ENCODE measurements at places on chromosomes 11 and 22.

GRCh38 chr11:47480762-47481161 lies 31.8 kb upstream of the RAPSN start:
- no peak for DNase-seq

- no peak for DNase-seq
Observed at GRCh38 chr11:103587901-103588788, 448.3 kb upstream of the DDI1 start.

- no peak for DNase-seq
Observed at GRCh38 chr11:95404370-95404769, 173.4 kb upstream of the SESN3 start.

GRCh38 chr11:12845163-12845562 lies 164.0 kb upstream of the RASSF10 start:
- DNase-seq, result no peak

DNA sequence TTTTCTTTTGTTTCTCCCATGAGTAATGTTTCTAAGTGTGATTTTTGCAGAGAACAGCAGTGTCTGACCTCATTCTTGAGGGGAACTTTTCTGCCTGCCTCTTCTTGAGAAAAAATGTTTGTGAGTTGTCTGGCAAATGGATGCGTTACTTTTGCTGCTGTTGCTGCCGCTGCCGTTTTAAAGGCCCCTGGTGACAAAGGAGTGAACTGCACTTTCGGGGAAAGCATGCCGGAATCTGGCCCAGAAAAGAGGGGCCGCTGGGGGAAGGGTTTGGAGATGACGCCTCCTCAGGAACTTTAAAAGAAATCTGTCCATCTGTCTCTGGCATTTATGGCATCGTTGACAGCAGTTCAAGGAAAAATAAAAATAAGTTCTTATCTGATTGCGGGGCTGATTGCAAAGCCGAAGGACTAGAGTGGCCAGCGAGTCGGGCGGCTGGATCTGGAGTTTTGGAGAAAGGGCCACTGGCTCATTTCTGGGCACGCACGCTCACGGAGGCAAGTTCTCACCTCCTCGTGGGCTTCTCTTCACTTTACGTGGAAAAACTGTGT lies 16.5 kb downstream of the ZBTB16 start:
- DNase-seq, result peak; percentile 84

- DNase-seq, result no peak
Observed at GRCh38 chr22:35631597-35631996, 14.5 kb upstream of the MB start.

- DNase-seq, result no peak
Observed at GRCh38 chr11:102831128-102831488, 12.3 kb downstream of the MMP3 start.

GRCh38 chr11:22749536-22749935 lies 80.1 kb downstream of the SVIP start:
- DNase-seq, result no peak

- no peak for DNase-seq
Observed at GRCh38 chr11:112315861-112316739, 55.4 kb upstream of the PLET1 start.

DNA sequence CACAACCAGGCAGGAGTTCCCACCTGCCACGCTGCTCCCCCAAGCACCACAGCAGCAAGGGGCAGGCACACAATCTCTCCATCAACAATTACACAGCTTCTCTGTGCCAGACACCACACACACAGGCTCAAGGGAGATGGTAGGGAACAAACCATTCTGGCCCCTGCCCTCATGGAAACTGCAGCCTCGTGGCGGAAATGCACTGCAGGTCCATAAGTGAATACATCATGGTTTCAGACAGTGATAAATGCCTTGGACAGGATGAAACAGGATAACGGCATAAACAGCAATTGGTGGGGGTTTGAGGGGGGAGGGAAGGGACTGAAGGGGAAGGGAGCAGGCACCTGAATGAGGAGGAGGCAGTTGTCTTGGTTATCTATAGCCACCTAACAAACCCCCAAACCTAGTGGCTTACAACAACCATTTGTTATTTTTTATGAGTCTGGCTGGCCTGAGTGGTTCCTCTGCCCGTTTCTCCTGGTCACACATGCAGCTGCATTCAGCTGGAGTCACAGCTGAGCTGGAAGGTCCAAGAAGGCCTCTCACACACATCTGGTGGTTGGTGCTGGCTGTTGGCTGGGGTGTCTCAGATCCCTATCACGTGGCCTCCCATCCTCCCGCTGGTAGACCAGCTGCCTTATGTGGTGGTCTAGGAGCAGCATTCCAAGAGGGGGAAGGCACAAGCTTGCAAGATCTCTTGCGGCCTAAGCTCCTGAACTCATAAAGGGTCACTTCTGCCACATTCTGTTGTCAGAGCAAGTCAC lies 15.0 kb upstream of the YWHAH start:
- DNase-seq, result no peak

- no peak for DNase-seq
Observed at GRCh38 chr22:46007848-46008261, 30.9 kb upstream of the WNT7B start.

GRCh38 chr22:38066381-38067027 lies 9.3 kb downstream of the PICK1 start:
- DNase-seq, result no peak

DNA sequence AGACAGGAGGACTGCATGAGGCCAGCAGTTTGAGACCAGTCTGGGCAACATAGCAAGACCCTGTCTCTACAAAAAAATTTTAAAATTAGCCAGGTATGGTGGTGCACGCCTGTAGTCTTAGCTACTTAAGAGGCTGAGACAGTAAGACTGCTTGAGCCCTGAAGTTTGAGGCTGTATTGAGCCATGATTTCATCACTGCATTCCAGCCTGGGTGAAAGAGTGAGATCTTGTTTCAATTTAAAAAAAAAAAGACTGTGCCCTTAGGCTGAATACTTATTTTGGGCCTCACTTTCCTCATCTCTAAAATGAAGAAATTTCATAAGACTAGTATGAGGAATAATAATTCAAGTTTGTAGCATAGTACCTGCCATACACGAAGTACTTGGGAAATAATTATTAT lies 6.9 kb downstream of the AQP11 start:
- no peak for DNase-seq

DNA sequence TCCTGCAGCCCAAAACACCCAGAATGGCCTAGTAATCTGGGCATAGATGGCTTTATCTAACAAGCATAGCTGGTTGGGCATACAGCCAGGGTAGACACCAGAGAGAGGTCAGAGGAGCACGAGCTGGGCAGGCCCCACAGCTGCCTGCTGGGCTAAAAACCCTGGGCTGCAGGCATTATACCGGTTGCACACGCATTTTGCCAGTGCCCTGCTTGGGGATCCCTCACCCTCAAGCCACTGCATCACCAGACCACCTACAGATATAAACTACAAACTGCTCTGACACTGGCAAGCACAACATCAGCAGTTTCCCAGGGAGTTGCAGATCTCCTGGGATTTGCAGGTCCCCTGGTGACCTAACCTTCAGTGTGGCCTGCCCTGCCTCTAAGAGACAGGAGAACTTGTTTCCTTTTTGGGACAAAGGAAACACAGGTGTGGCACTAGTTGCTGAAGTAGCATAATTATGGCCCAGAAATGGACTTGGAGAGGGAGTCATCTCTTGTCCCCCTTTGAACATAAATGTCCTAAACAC lies 79.1 kb upstream of the SC5D start:
- DNase-seq, result no peak

- no peak for DNase-seq
Observed at GRCh38 chr11:124551189-124551588, 7.7 kb upstream of the OR8B12 start.

GRCh38 chr11:2930704-2931419 lies 1.6 kb upstream of the PHLDA2 start:
- no peak for DNase-seq

DNA sequence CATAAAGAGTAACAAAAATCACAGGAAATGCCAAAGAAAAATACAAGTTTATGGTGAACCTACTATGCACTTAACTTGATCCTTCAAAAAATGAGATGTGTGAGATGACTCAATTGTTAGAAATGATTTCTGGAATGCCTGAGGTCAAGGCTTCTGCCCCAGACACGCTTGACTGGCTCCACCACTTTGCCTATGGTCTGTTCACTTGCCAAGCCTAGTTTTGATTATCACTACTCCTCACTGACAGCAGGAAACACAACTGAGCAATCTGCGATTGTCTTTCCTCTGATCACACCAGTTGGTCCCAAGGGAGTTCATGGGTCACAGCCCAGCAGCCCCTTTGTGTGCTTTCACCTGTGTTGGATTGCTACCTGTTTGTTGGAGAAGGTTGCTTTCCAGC lies 20.6 kb upstream of the PRDM10 start:
- no peak for DNase-seq

GRCh38 chr11:122599434-122599833 lies 56.1 kb upstream of the UBASH3B start:
- no peak for DNase-seq

GRCh38 chr11:72951888-72952287 lies 137.7 kb downstream of the ATG16L2 start:
- no peak for DNase-seq

- DNase-seq, result no peak
Observed at GRCh38 chr11:61098778-61099177, 3.5 kb upstream of the CD5 start.

- no peak for DNase-seq
Observed at GRCh38 chr22:39259666-39260065, 14.9 kb upstream of the PDGFB start.

- no peak for DNase-seq
Observed at GRCh38 chr22:23237201-23237798, 57.0 kb downstream of the BCR start.

DNA sequence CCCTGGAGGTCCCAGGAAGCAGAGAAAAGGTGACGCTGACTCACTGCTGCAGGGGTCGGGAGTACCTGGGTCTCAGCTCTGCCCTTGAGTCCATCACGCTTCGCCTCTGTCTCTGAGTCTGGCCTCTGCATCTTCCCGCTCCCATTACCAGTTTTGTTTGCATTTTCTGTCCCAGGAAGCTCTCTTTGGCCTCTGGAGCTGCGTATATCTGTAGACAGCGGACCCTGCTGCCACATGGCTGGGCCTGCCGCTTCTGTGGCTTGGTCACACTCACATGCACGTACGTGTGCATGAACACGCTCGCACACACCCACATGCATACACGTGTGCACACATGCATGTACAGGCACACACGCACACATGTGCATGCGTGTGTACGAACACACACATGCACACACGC lies 20.8 kb upstream of the APOBEC3A start:
- no peak for DNase-seq

- DNase-seq, result no peak
Observed at GRCh38 chr11:74669211-74670160, 61.7 kb downstream of the CHRDL2 start.

GRCh38 chr11:120139316-120140069 lies 1.6 kb upstream of the TRIM29 start:
- no peak for DNase-seq

GRCh38 chr22:19571207-19571795 lies 47.1 kb upstream of the CLDN5 start:
- no peak for DNase-seq

DNA sequence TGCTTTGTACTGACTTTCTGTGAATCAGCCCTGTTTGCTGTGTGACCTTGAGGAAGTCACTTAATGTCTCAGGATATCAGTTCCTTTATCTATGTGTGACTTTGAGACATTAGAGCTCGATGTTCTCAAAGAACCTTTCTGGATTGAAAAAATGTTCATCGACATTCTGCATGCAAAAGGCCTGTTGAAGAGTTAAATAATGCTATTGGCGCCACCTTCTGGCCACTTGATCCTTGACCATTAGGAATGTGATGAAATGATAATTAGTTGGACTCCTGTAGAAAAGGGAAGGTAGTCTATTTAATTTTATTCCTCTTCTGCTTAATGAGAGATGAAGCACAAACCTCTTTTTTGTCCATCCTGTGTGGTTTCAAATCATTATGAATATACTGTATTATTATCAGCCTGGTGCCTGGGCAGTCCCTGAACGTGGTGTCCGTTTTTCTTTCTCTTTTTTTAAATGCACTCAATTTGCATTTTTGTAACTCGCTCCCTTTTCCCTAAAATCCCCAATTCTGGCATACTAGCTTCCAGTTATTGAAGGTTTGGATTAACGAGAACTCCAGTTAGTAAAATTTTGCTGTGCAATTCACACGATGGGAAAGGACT lies 20.7 kb downstream of the ELF5 start:
- peak; percentile 19 for DNase-seq

- no peak for DNase-seq
Observed at GRCh38 chr11:66646828-66647227, 8.3 kb downstream of the RBM4 start.

DNA sequence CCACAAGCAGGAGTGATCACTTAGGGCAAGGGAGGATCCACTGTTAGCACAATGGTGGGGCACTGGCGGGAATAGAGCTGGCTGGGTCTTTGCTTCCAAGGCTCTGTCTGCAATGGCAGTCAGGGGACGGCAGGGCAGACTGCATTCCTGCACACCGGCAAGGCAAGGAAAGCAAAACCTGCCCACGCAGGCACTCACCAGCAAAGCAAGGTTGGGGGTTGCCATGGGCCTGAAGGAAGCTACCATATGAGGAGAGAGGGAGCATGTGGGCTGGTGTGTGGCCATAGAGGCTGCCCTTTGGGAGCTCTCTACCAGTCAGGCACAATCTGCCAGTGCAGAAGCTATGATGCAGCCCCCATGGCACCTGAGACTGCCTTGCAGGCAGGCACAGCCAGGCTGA lies 33.2 kb downstream of the OR8B12 start:
- no peak for DNase-seq

GRCh38 chr22:24588757-24589481 lies 4.0 kb downstream of the LRRC75B start:
- DNase-seq, result no peak

DNA sequence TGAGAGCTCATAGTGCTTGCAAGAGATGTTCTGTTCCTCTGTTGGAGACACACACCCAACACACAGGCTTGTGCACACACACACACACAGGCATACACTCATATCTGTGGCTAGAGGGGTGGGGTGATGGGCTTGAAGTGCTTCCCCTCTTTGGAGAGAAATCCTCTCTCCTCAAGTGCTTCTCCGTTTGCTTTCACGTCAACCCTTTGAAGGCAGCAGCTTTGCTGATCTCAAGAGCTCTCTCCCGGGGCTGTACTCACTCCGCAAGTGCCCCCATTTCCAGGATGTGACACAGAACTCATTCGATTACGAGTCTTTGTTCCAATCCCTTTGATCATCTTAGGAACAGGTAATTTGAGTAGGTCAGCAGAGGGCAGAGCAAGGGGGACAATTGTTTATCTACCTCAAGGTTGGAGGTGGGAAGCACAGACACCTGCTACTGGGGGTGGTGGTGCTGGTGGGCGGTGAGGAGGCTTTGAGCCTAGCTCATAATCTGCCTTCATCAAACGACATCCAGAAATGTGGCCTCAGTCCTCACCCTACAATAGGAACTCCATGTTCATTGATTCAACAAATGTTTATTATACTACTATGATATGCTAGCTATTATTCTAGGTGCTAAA lies 529.8 kb upstream of the CADM1 start:
- no peak for DNase-seq

- no peak for DNase-seq
Observed at GRCh38 chr11:103344886-103345285, 235.7 kb downstream of the DYNC2H1 start.

GRCh38 chr11:35029979-35030682 lies 108.8 kb upstream of the CD44 start:
- no peak for DNase-seq

- DNase-seq, result no peak
Observed at GRCh38 chr11:29255401-29255800, 761.4 kb downstream of the KCNA4 start.

- no peak for DNase-seq
Observed at GRCh38 chr11:133149698-133150097, 382.6 kb downstream of the OPCML start.

GRCh38 chr11:32231909-32232493 lies 141.1 kb downstream of the RCN1 start:
- DNase-seq, result peak; percentile 15

- DNase-seq, result no peak
Observed at GRCh38 chr22:26616650-26617049, 1.2 kb downstream of the CRYBB1 start.

- DNase-seq, result no peak
Observed at GRCh38 chr11:79940974-79941735, 500.3 kb upstream of the TENM4 start.

Data from thymus (tissue), 14 donors.